NCI-H1092 (cell line): ENCODE measurements at places on chromosomes 3 and 15.

- no peak for DNase-seq
These were observed 115.4 kb upstream of the GALNT15 start for GRCh38 chr3:16059081-16059537.

DNA sequence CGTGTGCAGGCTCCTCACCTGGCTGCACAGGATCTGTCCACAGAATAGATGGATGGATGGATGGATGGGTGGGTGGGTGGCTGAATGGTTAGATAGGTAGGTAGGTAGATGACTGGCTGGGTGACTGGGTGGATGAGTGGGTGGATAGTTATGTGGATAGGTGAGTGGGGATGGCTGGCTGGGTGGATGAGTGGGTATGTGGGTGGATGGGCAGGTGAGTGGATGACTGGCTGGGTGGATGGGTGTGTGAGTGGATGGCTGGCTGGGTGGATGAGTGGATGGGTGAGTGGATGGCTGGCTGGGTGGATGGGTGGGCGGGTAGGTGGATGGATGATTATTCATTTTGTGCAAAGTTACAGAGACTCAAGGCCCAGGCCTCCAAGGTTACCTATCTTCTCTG lies 172.9 kb upstream of the CTDSPL start:
- no peak for DNase-seq

- DNase-seq = no peak
These were observed 14.1 kb downstream of the KLF15 start for GRCh38 chr3:126342991-126343648.

DNA sequence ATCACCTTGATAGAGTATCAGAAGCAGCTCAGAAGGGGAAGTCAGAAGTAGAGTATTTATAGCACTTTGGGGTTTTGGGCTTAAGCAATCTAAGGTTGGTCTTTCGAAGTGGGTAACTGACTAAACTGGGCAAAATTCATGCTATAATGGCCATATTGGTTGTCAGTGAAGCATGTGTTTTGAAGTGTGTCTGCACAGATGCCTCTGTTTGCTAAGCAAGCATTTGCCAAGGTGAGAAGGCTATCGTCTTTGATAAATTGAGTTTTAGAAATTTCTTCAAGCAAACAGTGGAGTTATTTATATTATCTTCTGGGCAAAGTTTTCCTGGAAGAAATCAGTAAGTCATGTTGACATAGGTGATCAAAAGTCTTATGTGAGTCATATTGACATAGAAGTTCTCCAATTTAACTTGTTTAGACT lies 412.8 kb upstream of the TGFBR2 start:
- DNase-seq = peak; percentile 5

- DNase-seq = no peak
These were observed 1.0 kb downstream of the SHOX2 start for GRCh38 chr3:158105119-158105709.

GRCh38 chr3:194332858-194333211 lies 18.3 kb downstream of the CPN2 start:
- no peak for DNase-seq
